ENCODE measurements at places on chromosomes 3 and 15.
A peak's percentile ranks its signal among the peaks of the same experiment; 100 is the strongest.

DNA sequence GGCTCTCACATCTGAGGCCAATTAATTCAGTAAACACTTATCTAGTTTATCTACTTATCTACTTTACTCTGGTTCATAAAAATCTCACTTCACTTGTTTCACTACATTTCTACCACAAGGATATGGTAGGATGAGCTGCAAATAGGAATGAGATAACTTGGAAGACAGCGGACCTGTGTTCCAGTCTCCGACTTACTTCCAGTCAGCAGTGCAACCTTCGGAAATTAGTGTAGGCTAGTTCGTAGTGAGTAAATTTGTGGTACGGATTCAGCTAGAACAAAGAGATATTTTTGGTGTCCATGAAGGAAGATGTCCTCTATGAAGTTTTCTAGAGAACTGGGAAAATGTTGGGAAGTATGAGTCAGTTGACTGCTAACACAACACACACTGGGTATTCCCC, 66.3 kb downstream of the TPRG1 start:
- DNase-seq, result no peak

- DNase-seq, result peak; percentile 84
Measured at GRCh38 chr3:32780735-32781210, 37.0 kb upstream of the TRIM71 start.

- no peak for DNase-seq
Measured at GRCh38 chr3:192726385-192726784, 956 bp downstream of the FGF12 start.

GRCh38 chr3:23886311-23886710, 30.5 kb downstream of the NKIRAS1 start:
- no peak for DNase-seq

GRCh38 chr15:101406526-101407195, 82.8 kb downstream of the PCSK6 start:
- no peak for DNase-seq

DNA sequence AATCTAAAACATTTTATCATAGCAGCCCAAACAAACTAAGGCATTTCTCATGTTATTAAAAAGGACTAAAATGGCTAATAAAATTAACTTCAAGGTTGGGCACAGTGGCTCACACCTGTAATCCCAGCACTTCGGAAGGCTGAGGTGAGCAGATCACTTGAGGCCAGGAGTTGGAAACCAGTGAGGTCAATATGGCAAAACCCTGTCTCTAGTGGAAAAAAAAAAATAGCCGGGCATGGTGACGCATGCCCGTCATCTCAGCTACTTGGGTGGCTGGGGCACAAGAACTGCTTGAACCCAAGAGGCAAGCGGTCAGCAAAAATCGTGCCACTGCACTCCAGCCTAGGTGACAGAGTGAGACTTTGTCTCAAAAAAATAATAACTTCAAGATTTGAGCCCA, 110.2 kb downstream of the NR2E3 start:
- no peak for DNase-seq

DNA sequence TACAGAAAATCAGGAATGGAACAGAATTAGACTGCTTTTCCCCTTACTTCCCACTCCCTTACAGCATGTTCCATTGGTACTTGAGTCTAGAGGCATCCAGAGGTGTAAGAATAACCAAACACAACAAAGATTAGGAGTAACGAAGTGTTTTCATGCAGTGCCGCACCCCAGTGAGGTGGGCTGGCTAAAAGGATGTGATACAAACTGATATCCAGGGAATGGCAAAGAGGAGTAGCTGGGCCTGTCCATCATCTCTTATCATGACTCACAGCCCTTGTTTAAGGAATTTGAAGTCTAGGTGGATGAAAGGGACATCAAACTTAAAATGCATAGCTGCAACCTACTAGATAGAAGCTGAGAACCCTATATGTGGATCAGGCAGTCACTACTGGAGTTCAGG, 16.4 kb downstream of the SCG5 start:
- no peak for DNase-seq

GRCh38 chr15:100831467-100831866, 48.2 kb upstream of the ALDH1A3 start:
- DNase-seq, result no peak

DNA sequence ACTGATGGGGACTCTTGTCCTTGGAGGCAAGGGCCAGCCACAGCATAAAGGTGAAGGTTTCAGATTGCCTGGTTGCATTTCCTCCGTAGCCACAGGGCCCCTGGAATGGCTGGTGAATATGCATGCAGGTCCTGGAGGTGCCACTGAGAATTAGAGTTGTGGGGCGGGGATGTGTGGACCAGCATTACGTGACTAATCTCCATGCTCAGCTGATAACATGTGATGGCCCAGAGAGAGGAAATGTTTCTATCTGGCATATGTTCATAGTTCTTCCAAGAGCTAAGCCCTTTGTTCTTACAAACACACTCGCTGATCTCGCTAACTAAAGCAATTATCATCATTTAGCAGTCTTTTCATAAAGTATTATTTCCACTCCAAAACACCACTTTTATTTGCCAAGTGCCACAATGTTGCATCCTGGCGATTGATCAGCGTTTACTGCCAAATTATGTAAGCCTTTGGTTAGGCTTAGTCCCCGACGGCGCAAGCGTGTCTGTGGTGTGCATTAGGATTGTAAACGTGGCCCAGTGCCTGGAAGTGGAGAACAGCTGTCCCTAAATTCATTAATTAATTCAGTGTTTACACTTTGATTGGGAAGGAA, 55.9 kb downstream of the CGNL1 start:
- no peak for DNase-seq

DNA sequence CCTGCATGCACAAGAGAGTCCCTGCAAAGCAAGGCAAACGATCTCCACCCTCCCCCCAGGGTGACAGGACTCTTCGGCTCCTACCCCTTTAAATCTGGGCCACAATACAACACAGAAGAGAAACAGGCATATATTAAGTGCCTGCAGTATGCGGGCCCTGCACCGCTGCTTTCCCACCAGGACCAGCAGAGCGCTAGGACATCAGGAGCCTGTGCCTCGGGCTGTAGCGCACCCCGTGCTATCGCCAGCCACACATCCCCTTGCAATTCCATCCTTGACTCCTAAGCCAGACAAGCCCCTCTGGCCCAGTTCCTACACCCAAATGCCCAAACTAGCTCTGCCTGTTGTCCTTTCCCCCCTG, 4.1 kb downstream of the GALNT15 start:
- DNase-seq, result no peak

- DNase-seq, result no peak
Measured at GRCh38 chr3:68964694-68965093, 32.3 kb upstream of the TAFA4 start.

DNA sequence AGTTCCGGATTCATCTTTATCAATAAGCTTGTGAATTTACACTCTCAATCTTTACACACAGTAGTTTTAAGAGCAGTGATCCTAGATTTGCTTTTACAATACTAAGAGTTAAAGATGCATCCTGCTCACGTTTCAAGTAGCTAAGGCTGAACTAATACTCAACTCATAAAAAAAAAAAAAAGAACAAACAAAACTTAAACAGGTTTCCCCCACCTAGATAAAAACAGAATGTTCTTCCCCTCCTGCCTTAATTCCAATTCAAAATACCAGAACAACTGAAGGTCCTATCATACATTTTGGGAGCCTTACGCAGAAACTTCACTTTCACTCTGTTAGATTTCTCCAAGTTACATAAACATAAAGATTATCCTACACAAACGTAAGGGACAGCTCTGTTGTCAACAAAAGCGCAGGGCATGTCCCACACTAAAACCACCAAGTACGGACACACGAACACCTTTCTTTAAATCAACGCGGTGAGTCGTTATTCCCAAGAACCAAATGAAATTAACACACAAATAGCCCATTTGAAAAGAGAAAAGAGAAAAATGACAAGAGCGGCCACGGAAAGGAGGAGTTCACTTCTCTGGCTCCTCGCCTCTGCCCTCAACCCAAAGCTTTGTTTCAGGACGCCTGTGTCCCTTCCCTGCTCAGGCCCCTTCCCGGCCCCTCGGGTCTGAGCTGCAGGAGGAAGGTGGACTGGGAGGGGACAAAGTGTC, 941 bp downstream of the CBLB start:
- DNase-seq, result no peak

GRCh38 chr15:60795471-60795870, 316.5 kb upstream of the ICE2 start:
- DNase-seq, result no peak

- DNase-seq, result no peak
Measured at GRCh38 chr15:29695489-29696167, 126.6 kb downstream of the TJP1 start.

DNA sequence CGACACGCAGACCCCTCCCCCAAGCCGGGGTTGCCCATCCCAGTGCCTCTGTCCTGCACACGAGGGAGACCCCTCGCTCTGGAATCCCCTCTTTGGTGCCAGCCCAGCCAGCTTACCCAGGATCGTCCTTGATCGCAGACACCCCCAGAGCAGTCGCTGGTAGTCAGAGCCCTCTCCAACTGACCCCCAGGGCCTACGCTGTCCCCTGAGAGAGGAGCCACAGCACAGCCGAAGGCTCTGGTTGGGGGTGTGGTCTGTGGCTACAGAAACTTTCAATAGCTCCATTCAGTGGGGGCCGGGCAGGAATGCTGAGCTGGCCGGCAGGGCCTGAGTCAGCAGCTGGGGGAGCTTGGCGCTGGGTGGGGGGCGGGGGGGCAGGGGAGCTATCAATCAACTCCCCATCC, at the start of gene LCTL:
Gene LCTL, minus strand, starts transcription at position 258 of the 404 bp plus-strand sequence. CDS start 633 bp downstream, outside the sequence.
- DNase-seq, result no peak

- no peak for DNase-seq
Measured at GRCh38 chr3:134376786-134377426, 2.7 kb upstream of the AMOTL2 start.

DNA sequence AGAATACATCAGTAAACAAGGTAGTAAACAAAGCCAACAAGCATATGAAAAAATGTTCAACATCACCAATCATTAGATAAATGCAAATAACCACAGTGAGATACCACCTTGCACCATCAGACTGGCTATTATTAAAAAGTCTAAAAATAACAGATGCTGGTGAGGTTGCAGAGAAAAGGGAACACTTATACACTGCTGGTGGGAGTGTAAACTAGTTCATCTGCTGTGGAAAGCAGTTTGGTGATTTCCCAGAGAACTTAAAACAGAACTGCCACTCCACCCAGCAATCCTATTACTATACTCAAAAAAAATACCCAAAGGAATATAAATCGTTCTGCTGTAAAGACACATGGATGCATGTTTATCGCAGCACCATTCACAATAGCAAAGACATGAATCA, 30.3 kb upstream of the ZBTB38 start:
- no peak for DNase-seq
